ENCODE measurements at places on chromosomes 1 and 21.
A peak's percentile ranks its signal among the peaks of the same experiment; 100 is the strongest.

GRCh38 chr1:9196129-9197040 is 38.2 kb upstream of the H6PD start:
- peak; percentile 69 for DNase-seq

- no peak for DNase-seq
Measured at GRCh38 chr1:81232420-81232819, 568.3 kb upstream of the ADGRL2 start.

DNA sequence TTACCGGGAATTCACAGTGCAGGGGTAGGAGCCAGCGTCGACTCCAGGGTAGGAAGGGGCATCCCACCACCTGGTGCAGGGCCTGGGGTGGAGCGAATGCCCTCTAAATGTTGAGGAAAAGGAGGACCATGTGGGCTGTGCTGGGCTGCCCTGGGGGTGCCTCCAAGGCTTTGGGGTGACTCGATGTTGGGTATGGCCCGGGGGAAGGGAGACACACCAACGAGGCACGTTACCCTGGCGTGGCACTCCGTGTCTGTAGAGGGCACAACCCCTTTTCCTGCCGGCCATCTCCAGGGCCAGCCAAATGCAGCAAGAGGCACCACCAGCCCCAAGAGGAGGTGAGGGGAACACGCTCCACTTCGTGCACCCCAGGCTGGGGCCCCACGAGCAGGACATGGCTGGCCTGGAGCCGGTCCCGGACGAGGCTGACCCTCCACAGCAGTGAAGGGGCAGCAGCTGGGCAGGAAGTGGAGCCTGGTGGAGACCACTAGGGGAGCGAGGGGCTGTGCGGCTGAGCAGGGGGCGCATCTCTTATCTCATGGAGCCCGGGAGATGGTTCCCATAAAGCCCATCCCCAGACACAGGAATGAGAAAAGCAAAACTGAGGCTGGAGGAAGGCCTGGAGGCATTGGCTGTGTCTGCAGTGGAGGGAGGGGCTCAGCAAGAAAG is 11.2 kb downstream of the ACTRT2 start:
- no peak for DNase-seq

DNA sequence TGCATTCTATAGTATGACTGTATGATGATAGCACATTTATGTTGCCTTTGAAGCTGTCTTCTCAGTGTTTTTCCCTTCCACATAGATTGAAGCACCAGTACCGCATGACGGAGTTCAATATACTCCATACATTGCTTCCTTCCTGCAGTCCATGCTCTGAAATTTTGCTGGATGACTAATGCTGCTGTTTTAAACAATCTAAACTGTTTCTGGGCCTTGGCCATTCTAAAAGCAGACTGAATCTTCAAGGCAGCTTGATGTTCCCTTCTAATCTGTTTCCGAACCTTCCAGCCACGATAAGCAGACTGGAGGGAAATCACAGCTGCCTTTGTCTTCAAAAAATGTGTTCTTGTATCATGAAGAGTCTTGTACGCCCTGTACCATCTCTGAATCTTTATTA is 36.2 kb upstream of the F13B start:
- no peak for DNase-seq

GRCh38 chr1:45568421-45568820 is 15.4 kb upstream of the NASP start:
- DNase-seq: no peak

DNA sequence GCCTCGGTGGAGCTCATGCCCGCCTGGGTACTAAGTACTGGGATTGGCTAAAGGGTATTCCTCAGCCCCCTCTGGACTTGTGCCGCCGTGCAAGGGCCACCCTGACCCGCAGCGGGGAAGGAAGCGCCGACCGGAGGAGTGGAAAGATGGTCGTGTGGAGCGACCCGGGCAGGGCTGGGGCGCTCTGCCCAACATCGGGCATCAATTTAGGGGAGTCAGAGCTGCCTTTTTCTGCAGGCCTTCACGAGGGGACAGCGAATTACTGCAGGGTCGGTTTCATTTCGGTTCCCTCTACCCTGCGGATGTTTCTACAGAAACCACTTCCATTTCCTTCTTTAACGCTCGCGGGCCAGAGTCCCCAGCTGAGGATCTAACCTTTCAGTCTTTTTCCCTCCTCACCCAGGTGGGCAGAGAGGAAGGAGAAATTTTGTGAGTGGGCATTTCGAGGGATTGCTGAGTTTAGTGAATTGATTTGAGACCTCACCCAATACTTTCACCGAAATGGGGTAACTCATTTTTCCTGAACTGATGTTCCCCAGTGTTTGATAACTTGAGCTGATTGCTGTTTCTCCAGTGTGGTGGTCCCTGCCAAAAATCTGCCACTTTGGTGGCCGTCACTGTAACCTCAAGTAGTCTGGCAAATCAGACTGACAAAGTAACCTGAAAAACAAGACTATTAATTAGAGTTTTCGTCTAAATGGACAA is 1.1 kb downstream of the TOR1AIP1 start:
- peak; percentile 69 for DNase-seq

DNA sequence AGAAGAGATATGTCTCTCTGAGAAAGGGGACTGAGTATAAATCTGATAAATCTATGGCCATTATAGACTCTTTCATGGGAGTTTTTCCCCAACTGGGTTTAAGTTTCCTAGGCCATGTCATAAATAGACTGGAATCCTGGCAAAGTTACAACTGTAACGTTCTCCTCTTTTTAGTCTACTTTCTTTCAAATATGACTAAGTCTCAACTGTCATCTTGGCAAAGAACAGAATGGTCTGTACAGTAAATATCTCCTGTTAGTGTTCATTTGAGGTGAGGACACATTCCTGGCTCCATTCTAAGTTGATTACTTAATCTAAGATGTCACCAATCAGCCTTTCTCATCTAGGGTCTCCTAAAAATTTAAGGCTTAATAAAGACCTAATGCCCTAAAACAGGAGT is 300.5 kb downstream of the BRINP2 start:
- no peak for DNase-seq

DNA sequence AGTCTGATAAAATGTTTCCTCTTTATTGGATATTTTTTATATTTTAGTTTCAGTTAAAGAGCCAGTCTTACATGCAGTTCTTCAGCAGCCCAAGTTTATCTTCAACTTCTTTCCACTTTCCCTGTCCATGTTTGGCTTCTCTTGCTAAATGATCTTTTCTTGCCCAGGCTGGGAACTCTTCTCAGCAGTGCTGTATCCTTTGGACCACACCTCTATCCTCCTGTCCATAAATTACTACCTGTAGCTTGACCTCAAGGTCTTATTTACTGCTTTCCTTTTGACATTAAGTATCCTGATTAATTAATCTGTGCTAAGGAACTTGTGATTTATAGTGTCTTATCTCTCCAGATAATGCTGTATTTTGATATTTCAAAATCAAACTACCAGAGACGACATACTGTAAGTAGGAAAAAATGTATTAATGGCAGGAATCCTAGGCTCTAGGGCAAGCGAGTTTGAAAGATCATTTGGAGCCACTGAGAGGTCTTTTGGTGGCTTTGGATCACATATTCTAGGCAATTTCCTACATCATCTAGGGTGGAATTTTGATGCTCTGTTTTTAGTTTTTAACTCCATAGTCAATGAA is 20.5 kb upstream of the PDC start:
- no peak for DNase-seq

DNA sequence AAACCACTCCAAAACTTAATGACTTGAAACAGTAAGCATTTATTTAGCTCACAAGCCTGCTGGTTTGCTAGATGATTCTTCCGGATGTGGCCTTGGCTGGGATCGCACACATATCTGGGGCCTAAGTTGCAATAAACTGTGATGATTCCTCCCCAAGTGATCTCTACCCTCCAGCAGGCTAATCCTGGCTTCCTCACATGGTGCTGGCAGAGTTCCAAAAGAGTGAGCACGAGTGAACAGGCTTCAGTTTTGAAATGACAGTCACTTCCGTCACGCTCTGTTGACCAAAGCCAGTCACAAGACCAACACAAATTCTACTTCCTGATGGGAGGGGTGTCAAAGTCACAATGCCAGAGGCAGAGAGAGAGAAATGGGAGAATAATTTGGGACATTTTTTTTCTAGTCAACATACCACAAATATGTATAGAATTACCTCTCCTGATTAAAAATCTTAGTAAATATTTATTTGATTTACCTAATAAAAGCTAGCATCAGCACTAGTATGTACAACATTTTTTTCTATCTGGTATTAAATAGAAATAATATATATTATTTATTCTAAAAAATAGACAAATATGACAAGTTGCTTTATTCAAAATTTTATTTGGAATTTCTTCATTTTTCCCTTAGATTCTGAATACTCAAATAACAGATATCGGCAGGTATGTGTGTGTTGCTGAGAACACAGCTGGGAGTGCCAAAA is 292.7 kb downstream of the TPR start:
- no peak for DNase-seq

GRCh38 chr1:14913482-14914177 is 239.9 kb upstream of the TMEM51 start:
- DNase-seq: no peak

GRCh38 chr1:162197615-162198421 is 128.3 kb downstream of the NOS1AP start:
- DNase-seq: no peak

DNA sequence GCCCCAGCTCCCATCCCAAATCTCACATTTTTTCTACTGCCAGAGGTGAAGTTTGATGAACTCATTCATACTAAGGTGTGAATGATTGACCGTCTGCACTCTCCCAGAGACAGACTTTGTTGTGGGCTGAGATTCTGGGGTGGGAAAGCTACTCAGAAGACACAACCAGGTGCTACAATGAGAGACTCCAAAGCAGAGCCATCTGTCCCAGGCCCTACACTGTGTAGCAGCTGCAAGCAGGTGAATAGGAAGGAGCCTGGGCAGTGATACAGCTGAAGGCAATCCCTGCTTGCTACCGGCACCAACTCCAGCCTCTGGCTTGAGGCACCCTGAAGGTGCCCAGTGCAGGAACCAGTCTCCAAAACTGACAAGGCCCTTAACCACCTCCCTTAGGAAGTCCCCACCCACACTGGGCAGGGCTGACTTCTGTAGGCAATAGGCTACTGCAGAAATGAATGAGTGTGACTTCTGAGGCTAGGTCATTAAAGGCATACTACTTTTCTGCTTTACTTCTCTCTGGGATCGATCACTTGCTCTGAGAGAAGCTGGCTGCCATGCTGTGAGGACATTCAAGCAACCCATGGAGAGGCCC is 79.7 kb upstream of the RUNX3 start:
- DNase-seq: peak; percentile 65

GRCh38 chr1:176196728-176197127 is 10.4 kb downstream of the COP1 start:
- DNase-seq: no peak

DNA sequence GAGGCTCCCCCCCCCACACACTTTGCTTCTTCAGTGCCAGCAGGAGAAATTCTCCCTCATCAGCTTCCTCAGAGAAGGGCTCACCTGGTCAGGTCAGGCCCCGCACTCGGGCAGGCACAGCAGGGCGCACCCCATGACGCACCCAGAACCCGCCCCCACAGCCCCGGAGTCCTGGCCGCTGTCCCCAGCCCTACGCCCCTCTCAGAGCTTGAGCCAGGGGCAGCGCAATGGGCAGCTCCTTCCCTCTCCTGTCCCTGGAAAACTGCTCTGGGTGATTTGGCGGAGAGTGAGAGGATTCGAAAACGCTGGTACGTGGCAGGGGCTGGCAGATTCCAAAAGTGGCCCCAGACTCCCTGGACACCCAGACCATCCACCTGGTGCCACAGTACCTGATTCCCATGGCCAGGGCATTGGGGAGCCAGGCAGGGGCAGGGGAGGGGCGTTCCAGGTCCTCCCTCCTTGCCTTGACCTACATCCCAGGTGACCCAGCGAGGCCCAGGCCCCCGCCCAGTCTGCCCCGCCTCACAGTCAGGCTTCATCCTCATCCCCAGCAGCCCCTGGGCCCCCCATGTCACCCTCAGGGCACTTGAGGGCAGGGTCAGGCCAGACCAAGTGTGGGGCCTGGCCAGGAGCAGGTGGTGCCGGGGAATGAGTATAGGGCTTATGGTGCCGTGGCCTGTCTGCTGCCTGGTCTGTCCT is 23.7 kb downstream of the RRP1 start:
- DNase-seq: no peak

- no peak for DNase-seq
Measured at GRCh38 chr1:20302108-20302471, 11.4 kb downstream of the VWA5B1 start.

GRCh38 chr1:213983493-213984386 is 4.0 kb upstream of the PROX1 start:
- DNase-seq: no peak

DNA sequence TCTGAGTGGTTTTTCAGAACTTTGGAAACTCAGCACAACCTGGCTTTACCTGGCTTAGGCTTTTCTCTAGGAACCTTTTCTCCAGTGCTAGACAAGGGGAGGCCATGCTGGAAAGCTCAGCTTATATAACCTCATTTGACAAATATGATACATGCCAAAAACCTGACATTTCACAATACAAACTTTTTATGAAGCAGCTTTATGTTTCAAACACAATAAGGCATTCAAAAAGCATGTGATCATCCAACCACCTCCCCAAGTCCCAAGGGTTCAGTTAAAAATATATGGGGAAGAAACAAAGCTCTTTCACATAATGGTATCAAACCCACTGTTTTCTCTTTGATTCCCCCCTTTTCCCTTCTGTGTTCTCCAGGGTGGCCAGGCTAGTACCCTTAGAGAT is 63.7 kb downstream of the ZC3H11B start:
- no peak for DNase-seq

GRCh38 chr1:41664861-41665640 is 180.6 kb upstream of the EDN2 start:
- DNase-seq: no peak

DNA sequence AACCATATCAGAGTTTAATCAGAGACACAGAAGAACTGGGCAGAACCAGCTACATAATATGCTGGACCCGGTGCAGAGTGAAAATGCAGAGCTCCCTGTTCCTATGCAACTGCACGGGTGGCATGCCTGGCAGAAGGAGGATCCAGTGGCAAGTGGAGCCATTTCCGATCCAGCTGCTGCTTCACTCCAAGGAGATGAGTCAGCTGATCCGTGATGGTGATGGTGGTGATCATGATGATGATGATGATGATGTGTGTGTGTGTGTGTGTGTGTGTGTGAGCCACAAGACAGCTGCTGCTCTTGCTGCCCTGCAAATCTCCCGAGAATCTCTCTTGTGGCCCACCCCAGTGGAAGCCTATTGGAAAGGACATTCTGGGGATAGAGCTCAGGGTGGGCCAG is 133.0 kb downstream of the URB2 start:
- DNase-seq: no peak

- DNase-seq: no peak
Measured at GRCh38 chr1:156104861-156105832, 9.4 kb upstream of the LMNA start.

- DNase-seq: peak; percentile 79
Measured at GRCh38 chr1:210407207-210407886, 78.6 kb downstream of the HHAT start.

GRCh38 chr1:8344893-8345507 is 27.1 kb downstream of the SLC45A1 start:
- no peak for DNase-seq
